GDM1 (cell line): ENCODE measurements at places on chromosomes 1 and 21.
A peak's percentile ranks its signal among the peaks of the same experiment; 100 is the strongest.

DNA sequence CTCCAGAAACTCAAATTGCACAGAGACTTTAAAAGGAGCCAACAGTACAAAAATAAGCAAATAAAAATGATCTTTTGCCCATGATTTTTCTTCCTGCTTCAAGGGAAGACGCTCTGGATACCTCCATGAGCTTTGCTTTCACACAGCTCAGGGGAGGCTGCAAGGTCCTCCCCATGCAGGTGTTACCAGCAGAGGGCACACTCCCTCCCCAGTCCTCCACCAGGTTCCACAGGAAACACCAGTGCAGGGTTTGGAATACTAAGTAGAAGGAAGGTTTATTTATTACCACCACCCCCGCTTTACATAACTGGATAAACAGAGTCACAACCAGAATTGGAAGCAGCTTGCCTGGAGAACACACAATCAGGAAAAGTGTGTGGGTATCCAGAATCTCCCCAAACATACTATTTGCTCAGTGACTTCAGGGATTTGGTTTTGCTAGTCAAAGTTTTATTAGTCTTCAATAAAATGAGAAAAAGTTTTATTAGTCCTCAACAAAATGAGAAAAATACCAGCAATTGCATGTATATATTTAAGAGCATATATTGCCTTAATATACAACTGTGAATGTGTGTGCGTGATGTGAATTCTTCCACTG, 37.3 kb downstream of the HSD3B1 start:
- no peak for DNase-seq

DNA sequence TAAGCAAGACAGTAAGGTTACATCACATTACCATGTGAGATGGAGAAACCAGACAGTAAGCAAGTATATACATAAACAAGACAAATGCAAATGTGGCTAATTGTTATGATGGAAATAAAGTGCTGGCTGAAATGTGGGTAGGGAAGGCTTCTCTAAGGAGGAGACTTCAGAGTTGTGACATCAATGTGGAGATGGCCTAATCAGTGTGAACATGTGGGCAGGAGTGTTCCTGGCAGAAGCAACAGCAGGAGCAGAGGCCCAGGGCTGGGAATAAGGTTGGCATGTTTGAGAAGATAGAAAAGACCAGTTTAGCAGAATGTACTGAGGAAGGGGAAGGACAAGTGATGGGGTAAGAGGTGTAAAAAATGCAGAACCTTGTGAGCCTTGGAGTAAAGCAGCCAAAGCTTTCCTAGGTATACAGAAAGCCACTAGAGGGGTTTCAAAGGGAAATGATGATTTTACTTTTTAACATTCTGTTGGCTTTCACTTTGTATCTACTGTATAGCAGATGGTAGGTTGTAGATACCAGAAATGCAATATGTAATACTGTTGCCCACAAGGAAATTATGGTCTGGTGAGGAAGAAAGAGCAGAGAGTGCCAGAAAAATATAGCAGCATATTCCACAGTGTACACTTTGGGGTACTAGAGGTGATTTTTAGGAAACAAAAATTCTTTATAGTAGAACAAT, 197.4 kb downstream of the FGGY start:
- no peak for DNase-seq

- DNase-seq: no peak
Measured at GRCh38 chr1:151211972-151212705, 13.8 kb downstream of the PIP5K1A start.

GRCh38 chr21:35127851-35128250, 78.7 kb upstream of the RUNX1 start:
- no peak for DNase-seq

GRCh38 chr1:63004868-63005267, 220.9 kb downstream of the ATG4C start:
- DNase-seq: no peak

- DNase-seq: no peak
Measured at GRCh38 chr21:14452727-14453241, 69.8 kb upstream of the HSPA13 start.

- no peak for DNase-seq
Measured at GRCh38 chr1:46342084-46342656, 1.6 kb downstream of the NSUN4 start.

- no peak for DNase-seq
Measured at GRCh38 chr1:67945733-67946374, 104.6 kb downstream of the DIRAS3 start.

GRCh38 chr1:175968486-175969172, 225.2 kb upstream of the TNR start:
- DNase-seq: no peak

GRCh38 chr1:5738911-5739462, 253.2 kb downstream of the NPHP4 start:
- no peak for DNase-seq

DNA sequence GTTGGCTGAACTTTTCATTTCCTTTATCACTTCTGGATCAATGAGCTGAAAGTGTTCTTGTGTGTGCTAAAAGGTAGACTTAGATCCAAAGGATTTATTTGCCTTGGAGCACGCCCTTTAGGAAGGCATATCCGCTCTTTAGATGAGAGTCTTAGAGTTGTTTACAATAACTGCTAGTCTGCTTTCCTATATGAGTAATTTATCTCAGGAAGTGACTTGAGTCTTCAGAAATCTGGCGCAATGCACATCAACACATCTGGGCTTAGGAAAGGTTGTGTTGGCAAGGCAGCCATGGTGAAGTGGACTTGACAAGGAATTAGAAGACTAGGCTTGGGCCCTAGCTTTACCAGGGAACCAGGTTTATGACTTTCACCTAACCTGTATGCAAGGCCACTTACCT, 204.1 kb upstream of the PTGFR start:
- DNase-seq: no peak

- no peak for DNase-seq
Measured at GRCh38 chr1:22259551-22260282, 116.8 kb upstream of the WNT4 start.

DNA sequence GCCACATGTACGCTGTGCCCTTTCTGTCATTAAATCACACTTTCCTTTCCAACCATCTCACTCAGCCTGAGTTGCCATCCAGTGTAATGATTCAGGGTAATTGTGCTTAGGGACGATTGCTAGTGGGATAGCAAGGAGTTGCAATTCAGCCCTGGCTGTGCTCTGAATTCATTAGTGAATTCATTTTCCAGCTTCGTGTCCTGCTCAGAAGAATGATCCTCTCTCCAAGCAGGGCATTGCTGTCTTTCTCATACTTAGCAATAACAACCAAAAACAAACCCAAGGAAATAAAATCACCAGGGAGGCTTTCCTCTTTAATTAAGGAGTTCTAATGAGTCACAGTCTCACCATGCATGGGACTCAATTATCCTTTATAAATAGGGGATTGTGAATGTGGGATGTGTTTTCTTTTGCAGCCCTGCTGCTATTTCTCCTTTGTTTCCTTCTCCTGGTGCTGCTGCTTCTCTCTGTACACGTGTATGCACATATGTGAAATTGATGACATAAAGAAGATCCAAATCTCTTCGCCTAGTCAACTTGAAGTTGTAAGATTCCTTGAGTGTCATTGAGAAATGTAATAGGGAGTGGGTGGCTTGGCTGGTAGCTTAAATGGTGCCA, 167.0 kb downstream of the TSEN15 start:
- no peak for DNase-seq

DNA sequence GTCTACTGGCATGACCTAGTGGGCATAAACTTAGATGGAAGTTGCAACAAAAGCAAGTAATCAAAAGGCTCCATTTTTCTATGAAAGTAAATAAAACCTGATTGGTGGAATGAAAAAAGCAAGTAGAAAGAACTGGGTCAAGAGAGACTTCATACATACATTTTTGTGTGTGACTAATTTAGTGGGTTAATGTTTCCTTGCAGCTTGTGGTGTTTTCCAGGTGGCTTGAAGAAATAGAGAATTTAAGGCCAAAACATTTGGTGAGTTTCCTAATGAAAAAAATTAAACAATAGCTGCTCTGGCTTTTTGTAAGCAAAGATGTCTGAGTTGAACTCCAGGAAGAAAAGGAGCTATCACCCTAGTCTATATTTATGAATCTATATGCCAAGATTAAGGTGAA, 71.0 kb downstream of the ZC3H11B start:
- DNase-seq: no peak

DNA sequence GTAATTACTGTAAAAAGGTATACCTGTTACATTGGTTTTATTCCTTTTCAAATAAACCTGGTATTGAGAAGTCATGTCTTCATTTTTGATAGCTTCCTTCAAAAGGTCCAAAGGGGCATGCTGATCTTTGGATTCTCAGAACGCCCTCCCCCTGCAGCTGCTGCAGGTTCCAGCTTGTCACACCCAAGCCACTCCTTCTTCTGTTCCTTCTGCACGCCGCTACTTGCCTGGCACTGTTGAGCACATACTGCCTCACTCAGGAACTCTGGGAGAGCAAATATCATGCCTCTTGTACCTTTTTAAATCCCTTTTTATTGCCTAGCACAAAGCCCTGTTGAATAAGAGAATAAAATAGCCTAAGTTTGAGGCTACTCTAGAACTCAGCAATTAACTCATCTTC, 136.9 kb downstream of the BARHL2 start:
- no peak for DNase-seq

DNA sequence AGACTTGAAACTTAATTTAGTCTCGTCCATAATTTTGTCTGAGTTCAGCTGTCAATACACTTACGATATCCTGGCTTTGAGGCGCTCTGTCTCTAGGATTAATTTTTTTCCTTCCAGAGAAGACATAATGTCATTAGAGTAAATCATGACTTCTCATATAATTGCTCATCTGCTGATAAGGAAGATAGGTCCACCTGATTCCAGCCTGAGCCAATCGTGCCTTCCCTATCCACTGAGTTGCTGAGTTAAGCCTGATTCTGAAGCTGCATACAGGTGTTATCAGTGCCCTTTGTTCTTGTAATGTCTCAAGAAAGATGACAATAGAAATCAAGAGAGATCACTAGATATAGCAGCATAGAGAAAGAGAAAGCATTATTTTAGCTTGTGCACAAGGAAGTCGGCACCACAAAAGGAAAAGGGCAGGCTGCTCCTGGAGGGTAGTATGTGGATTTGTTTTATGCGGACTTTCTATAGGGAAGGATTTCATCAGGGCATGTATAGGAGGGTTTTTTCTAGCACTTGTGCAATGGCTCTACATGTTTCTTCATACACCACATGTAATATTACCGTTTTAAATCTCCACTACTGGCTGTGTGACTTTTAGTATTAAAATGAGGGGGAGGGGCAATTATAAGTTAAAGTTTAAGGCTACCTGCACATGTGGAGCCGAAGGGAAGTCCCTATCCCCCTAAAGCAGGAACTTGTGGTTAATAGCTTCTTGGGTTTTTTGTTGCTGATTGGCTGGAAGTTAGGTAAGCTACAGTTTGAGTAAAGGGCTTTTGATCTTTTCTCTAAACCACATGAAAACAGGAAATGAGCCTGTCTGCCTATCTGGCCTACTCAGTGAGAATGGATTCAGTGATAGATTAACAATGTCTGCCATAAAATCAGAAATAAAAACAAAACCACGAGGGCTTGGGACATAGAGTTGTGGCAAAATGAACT, 133.4 kb downstream of the PLPPR5 start:
- peak; percentile 30 for DNase-seq

- DNase-seq: no peak
Measured at GRCh38 chr1:68141071-68142021, 90.9 kb upstream of the DIRAS3 start.

GRCh38 chr1:215568299-215568692, 1.2 kb downstream of the KCTD3 start:
- DNase-seq: no peak

DNA sequence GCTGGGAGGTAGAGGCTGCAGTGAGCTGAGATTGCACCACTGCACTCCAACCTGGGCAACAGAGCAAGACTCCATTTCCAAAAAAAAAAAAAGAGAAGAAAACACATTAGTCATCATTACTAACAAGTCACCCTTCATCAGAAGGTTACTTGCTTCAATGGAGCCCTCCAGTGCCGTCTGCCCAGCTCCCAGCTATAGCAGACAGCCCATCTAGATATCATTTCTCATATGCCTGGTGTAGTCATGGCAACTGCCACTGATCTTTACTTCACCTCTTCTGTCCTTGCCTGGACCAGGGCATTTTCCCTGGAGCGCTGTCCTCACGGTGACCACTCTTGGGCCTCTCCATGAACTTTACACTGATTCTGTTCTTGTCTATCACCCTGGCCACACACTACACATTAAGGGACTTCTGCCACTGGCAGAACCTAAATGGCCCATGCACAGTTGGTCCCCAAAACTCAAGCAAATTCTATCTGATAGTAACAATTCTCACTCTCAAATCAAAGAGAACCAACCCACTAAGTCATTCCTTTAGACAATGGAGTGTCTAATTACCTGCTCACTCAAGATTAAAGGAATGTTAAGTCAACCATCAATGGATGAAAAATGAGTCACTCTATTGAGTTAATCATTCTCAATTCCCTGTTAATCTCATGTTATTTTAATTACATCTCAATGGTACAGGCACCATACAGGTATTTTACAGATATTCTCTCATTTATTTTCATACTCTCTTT, 12.9 kb downstream of the GPA33 start:
- DNase-seq: no peak

DNA sequence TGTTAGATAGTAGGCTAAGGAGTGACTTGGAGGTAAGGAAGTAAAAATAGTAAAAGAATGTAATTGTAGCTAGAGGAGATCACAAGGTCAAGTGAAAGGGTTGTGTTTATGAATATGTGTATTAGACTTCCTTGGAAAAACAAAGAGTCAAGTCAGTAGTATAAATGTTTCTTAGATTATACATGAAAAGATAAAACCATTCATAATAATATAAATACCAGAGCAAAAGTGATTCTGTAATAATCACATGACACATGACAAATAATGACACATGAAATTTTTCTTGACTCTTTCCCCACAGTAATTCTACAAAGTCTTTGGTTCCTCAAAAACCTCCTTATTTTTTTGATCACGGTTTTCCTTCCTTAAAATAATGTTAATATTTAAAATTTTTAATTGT, 56.4 kb downstream of the IVNS1ABP start:
- DNase-seq: no peak

- DNase-seq: no peak
Measured at GRCh38 chr1:116478621-116479020, 92.2 kb downstream of the CD58 start.

- no peak for DNase-seq
Measured at GRCh38 chr21:44984428-44984791, 44.6 kb downstream of the SLX9 start.

- DNase-seq: no peak
Measured at GRCh38 chr1:89590341-89591080, 42.4 kb upstream of the LRRC8C start.

DNA sequence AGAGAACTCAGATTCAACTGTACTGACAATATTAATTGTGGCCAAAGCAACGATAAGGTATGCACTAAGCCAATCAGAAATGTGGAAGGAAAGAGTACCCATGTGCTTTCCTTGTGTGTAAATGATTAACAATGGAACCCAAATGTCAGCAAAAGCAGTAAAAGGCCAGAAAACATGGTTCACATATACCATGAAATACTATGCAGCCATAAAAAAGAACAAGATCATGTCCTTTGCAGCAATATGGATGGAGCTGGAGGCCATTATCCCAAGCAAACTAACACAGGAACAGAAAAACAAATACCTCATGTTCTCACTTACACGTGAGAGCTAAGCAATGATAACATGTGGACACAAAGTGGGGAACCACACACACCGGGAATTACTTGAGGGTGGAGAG, 78.5 kb downstream of the SUSD4 start:
- DNase-seq: no peak
